Lower lobe of right lung (tissue), 2 donors: ENCODE measurements at places on chromosomes 12 and 14.

- H3K4me1 ChIP-seq = peaks cover 51% of the 10 kb centered on the region
- H3K36me3 ChIP-seq = peaks cover 39% of the 10 kb centered on the region
These were observed 1.9 kb downstream of the RPLP0 start for GRCh38 chr12:120199025-120199424.

DNA sequence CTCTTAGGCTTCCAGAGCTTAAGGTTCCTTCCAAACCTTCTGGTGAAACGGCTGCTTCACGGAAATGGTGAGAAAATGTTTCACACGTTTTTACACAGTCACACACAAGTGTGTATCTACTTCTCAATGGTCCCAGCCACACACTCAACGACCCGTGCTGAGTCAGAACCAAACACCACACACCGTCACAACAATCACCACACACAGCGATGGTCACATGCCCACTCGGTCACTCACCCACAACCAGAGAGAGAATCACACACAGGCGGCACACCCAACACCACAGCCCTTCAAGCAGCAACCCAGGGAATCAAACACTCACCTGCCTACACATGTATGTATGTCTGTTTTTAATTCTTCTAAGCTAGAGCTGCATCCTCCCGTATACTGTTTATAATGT is 12.6 kb upstream of the PLEKHD1 start:
- no peak overlapping the region for H3K27ac ChIP-seq
- H3K4me1 ChIP-seq = no peaks in the 10 kb centered on the region
- no peak for DNase-seq

GRCh38 chr14:23402296-23403138 is 5.6 kb downstream of the MYH6 start:
- no peaks in the 10 kb centered on the region for H3K27me3 ChIP-seq
- DNase-seq = no peak

GRCh38 chr12:97398704-97399103 is 63.9 kb upstream of the RMST start:
- H3K27ac ChIP-seq = no peak overlapping the region
- no peak for DNase-seq
- no peak overlapping the region for H3K4me3 ChIP-seq
- no peaks in the 10 kb centered on the region for H3K36me3 ChIP-seq

DNA sequence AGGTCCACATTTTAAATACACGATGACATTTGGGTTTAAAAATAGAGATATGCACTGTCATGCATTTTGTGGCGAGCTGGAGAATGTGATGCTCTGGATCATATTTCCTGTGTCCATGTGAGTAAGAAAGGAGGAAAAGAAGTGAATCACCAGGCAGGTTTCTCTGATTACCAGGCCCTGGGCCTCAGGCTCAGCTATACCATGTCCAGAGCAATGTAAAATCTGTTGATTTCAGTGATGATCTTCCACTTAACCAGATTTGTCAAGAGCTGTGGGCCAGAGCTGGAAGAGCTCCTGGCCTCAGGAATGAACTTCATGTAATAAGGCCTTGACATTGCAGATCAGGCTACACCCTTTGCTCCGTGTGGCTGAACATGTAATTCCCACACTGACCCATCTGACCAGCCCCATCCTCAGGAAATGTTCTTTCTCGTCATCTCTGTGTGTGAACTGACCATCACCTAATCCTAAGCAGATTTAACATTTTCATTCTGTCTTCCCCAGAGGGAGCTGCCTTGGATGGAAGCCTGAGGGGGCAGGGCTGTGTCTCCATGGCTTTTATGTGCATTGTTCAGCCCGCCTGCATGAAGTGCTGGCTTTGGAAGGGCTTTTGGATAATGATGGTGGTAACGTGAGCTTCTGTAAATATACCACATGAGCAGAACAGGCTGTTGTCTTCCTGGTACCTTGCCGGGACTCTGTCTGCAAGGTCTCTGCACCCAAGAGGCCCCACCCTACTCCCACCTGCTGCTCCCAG is 54.5 kb downstream of the CRACR2A start:
- no peaks in the 10 kb centered on the region for H3K4me1 ChIP-seq
- peaks cover 7% of the 10 kb centered on the region for H3K36me3 ChIP-seq
- no peak overlapping the region for H3K4me3 ChIP-seq
- H3K27ac ChIP-seq = no peak overlapping the region

DNA sequence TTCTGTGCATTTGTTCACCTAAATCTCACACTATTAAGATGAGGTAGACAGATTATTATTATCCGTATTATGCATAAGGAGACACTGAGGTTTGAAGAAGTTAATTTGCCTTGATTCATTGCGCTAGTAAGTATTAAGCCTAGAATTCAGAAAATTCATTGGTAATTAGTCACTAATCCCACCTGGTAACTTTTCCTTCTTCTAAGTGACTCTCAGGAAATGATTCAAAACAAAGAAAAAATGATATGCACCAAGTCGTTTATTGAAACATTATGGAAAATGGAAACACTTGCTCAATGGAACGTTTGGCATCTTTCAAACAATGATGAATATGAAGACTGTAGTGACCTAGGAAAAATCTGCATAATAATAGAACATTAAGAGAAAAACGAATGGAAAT is 15.2 kb downstream of the RFX4 start:
- H3K27ac ChIP-seq = no peak overlapping the region
- H3K4me3 ChIP-seq = no peak overlapping the region
- H3K27me3 ChIP-seq = peaks cover 16% of the 10 kb centered on the region
- no peaks in the 10 kb centered on the region for H3K4me1 ChIP-seq
- no peak for DNase-seq

- H3K4me3 ChIP-seq = no peak overlapping the region
- DNase-seq = no peak
- H3K4me1 ChIP-seq = no peaks in the 10 kb centered on the region
- H3K27ac ChIP-seq = no peak overlapping the region
These were observed 159.1 kb upstream of the LMNTD1 start for GRCh38 chr12:25712169-25712568.

GRCh38 chr12:12447236-12447635 is 90.4 kb downstream of the BORCS5 start:
- no peak overlapping the region for H3K27ac ChIP-seq
- H3K4me3 ChIP-seq = no peak overlapping the region
- H3K36me3 ChIP-seq = no peaks in the 10 kb centered on the region
- peaks cover 30% of the 10 kb centered on the region for H3K4me1 ChIP-seq
- no peak for DNase-seq
- no peaks in the 10 kb centered on the region for H3K27me3 ChIP-seq

- no peak for DNase-seq
- H3K4me3 ChIP-seq = no peak overlapping the region
- H3K4me1 ChIP-seq = no peaks in the 10 kb centered on the region
- H3K27ac ChIP-seq = no peak overlapping the region
- peaks cover 46% of the 10 kb centered on the region for H3K27me3 ChIP-seq
- H3K36me3 ChIP-seq = no peaks in the 10 kb centered on the region
These were observed 58.7 kb upstream of the KCNA5 start for GRCh38 chr12:4984971-4985370.

DNA sequence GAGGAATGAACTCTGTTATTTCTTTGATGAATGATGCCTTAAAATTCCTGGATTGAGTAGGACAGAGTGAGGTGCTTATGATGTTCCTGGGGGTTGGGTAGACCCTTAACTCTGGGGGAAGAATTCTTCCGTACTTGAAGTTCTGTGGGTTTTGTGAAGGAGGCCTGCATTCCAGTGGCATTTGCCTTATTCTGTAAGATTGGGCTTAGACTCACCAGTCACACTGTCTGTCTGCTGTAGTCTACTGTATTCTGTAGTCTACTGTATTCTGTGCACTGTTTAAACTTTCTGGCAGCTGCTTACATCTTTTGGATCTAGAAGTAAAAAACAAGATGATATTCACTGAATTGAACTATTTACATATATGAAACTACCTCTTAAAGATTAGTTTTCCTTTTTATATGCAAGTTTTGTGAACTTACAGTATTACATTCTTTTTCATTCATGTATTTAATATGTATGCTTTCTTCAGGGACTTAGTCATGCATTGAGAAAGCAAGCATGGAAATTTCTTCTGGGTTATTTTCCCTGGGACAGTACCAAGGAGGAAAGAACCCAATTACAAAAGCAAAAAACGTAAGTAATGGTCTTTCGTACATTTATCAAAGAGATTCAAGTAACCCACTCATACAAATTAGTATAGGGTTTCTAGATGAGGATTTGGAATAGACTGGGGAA is 42.3 kb upstream of the TPH2 start:
- H3K4me1 ChIP-seq = no peaks in the 10 kb centered on the region
- no peak overlapping the region for H3K4me3 ChIP-seq
- H3K36me3 ChIP-seq = peaks cover 68% of the 10 kb centered on the region
- no peak overlapping the region for H3K27ac ChIP-seq

DNA sequence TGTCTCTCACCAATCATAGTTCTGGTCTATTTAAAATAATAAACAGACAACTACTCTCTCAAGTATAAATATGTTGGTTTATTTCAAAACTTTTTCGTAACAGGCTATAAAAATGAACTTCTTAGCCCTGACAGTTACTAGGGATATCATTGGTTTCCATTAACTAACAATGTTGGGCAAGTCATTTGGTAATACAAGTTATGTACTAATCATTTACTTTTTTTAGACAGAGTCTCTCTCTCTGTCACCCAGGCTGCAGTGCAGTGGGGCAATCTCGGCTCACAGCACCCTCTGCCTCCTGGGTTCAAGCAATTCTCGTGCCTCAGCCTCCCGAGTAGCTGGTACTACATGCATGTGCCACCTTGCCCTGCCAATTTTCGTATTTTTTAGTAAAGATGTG is 14.6 kb upstream of the KANSL2 start:
- peaks cover 94% of the 10 kb centered on the region for H3K36me3 ChIP-seq
- no peaks in the 10 kb centered on the region for H3K27me3 ChIP-seq
- H3K27ac ChIP-seq = no peak overlapping the region
- no peak for DNase-seq

DNA sequence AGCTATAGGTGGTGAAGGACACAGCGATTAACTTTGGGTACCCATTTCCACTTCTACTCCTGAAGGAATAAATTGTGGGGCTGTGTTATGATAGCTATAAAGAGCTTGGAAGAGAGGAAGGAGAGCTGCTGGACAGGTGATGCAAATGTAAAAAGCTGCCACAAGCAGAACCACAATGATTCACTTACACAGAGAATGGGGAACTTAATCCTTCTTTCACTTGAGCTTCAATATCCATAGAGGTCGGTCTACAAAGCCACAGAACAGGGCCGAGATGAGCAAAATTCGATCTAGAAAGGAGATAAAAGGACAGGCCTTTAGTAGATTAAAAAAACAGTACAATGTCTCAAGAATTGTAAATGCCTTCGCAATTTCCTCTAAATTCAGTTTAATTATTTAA is 831.1 kb downstream of the LRFN5 start:
- no peaks in the 10 kb centered on the region for H3K4me1 ChIP-seq
- no peaks in the 10 kb centered on the region for H3K36me3 ChIP-seq
- no peak for DNase-seq
- H3K4me3 ChIP-seq = no peak overlapping the region
- no peaks in the 10 kb centered on the region for H3K27me3 ChIP-seq

DNA sequence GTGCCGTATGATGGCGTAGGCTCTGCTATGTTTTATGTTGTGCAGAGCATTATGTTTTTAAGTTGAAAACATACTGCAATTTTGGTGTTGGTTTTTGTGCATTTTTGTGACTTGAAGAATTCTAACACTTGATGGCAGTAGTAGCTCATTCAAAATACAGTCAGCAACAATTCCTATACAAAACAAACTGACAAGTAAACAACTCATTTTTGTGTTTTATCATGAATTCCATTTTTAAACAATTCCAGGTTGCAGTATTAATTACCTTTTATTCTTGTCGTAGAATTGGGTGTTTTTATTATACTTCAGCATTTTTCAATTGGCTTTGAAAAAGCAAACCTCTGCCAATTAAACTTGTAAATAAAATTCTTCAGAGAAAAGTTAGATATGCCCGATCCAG is 4.1 kb upstream of the CCER1 start:
- H3K36me3 ChIP-seq = no peaks in the 10 kb centered on the region
- no peak overlapping the region for H3K27ac ChIP-seq
- H3K27me3 ChIP-seq = no peaks in the 10 kb centered on the region
- DNase-seq = no peak
- no peaks in the 10 kb centered on the region for H3K4me1 ChIP-seq

DNA sequence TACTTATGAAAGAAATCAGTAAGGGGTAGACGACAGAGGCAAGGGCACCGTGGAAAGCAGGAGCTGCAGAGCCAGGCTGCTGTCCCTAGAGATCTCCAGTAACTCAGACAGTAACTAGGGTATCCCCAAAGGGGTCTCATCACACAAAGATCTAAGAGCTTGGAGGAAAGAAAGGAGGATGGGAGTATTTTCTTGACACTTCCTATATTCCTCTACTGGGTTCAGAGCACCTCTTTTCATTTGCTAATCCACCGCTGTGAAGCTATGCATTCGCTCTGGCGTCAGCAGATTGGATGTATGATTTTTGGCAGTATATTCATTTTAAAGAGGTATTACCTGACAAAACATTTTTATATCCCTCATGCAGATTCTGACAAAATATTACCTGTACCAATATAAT is 12.6 kb downstream of the USP44 start:
- peaks cover 8% of the 10 kb centered on the region for H3K4me1 ChIP-seq
- H3K27me3 ChIP-seq = no peaks in the 10 kb centered on the region
- no peak for DNase-seq
